RWPE2 (cell line): ENCODE measurements at places on chromosomes 6 and 20.

GRCh38 chr20:64228751-64229506, 26.6 kb upstream of the PCMTD2 start:
- H3K4me3 ChIP-seq: no peak overlapping the region
- H3K27me3 ChIP-seq: no peaks in the 10 kb centered on the region
- H3K4me1 ChIP-seq: peaks cover 8% of the 10 kb centered on the region
- peak; percentile 80 for DNase-seq
- H3K27ac ChIP-seq: no peak overlapping the region
- H3K36me3 ChIP-seq: no peaks in the 10 kb centered on the region

GRCh38 chr20:41234041-41234440, 83.5 kb downstream of the ZHX3 start:
- H3K36me3 ChIP-seq: peaks cover 4% of the 10 kb centered on the region; the same call in 1 of the 2 replicates
- no peak for DNase-seq
- H3K4me3 ChIP-seq: no peak overlapping the region
- no peaks in the 10 kb centered on the region for H3K27me3 ChIP-seq

DNA sequence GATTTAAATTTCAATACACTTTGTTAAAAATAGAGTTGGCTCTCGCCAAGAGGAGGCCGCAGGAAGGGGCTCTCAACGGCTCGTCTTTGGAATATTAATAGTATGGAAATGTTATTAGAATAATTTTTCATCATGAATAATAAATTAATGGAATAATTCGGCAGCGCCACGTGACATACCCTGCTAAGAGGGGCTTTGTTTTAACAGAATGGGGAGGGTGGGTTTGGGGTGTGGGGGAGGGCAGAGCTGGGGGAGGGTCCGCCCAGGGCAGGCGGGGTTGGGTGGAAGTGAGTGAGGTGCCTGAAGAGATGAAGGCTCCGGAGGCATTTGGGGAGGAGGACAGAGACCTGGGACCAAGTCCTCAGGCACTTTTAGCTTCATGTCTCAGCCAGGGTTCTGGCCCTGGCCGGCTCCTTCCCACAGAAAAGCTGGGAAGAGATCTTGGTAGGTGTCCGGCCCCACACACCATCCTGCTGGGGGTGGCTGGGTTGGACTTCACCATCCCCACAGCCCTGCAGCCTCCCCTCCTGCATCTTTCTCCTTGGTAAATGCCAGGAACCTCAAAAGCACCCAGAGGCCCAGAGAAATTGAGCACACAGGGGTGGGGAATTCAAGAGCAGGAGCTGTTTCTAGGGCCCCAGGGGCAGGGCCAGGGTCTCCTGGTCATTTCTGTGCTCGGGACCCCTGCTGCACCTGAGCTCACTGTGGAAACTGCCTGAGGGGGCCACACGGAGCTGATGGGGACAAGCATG, 93.6 kb upstream of the BHLHE23 start:
- H3K27me3 ChIP-seq: peaks cover 25% of the 10 kb centered on the region
- peak; percentile 77 for DNase-seq
- H3K4me3 ChIP-seq: no peak overlapping the region
- no peaks in the 10 kb centered on the region for H3K36me3 ChIP-seq
- H3K4me1 ChIP-seq: no peaks in the 10 kb centered on the region
- H3K27ac ChIP-seq: no peak overlapping the region

- no peaks in the 10 kb centered on the region for H3K4me1 ChIP-seq
- H3K36me3 ChIP-seq: no peaks in the 10 kb centered on the region
- no peak within 1 kb of the TSS for H3K27ac ChIP-seq
- H3K4me3 ChIP-seq: peak within 1 kb of the TSS; percentile 23
Measured at GRCh38 chr6:39791850-39792539, at the start of gene DAAM2. DAAM2 (plus strand) TSS chr6:39792376; CDS start chr6:39856303, 63,927 bp downstream.

- H3K4me1 ChIP-seq: no peaks in the 10 kb centered on the region
- no peak overlapping the region for H3K4me3 ChIP-seq
- H3K27me3 ChIP-seq: no peaks in the 10 kb centered on the region
Measured at GRCh38 chr6:165952514-165952913, 215.1 kb downstream of the TBXT start.

DNA sequence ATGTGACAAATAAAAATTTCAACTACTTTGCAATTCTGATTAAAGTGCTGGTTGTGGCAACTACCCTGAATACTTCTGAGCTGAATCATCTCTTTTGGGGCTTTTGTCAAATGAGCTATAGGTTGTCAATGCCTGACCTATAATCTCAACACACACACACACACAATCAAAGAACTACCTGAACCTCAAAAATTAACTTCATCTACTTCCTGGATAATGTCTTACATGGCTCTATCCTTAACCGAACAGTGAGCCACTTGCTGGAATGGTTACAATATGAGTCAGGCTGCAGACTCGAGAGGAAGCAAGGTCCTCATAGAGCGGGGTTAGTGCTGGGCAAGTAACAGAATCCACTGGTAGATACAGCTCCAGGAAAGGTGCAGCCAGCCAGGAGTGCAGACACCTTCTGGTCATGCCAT, 70.6 kb upstream of the DST start:
- H3K36me3 ChIP-seq: no peaks in the 10 kb centered on the region
- peak; percentile 67 for DNase-seq
- no peak overlapping the region for H3K4me3 ChIP-seq
- no peaks in the 10 kb centered on the region for H3K27me3 ChIP-seq

DNA sequence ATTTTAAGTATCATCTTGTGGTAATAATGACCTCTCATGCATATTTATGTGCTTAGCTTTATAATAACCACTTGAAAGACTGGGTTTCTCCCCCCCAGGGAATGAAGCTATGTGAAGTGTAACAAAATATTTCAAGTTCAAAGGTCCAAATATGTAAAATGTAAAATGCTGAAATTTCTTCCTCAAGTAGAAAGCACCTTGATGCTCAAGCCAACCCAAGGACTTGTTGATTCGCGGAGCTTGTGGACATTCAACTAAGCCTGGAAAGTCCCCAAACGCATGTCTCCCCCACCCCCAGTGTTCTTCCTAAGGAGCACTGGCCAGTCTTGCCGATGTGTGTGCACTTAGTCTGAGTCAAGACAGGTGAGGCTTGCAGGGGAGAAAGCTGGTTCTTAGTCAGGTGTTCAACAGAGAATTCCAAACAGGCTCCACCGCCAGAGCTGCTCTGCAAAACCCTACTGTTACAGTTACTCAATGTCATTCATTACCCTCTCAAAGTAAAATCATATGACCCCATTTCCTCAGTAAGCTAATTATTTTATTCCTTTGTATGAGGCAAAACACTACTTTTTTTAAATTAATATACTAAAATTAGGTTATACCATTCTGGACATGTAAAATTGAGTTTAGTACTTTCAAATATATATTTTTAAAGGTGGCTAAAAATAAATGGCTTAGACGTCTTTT, 46.9 kb upstream of the QKI start:
- H3K27ac ChIP-seq: no peak overlapping the region
- no peaks in the 10 kb centered on the region for H3K27me3 ChIP-seq
- no peak overlapping the region for H3K4me3 ChIP-seq
- no peak for DNase-seq
- no peaks in the 10 kb centered on the region for H3K36me3 ChIP-seq
- no peaks in the 10 kb centered on the region for H3K4me1 ChIP-seq

DNA sequence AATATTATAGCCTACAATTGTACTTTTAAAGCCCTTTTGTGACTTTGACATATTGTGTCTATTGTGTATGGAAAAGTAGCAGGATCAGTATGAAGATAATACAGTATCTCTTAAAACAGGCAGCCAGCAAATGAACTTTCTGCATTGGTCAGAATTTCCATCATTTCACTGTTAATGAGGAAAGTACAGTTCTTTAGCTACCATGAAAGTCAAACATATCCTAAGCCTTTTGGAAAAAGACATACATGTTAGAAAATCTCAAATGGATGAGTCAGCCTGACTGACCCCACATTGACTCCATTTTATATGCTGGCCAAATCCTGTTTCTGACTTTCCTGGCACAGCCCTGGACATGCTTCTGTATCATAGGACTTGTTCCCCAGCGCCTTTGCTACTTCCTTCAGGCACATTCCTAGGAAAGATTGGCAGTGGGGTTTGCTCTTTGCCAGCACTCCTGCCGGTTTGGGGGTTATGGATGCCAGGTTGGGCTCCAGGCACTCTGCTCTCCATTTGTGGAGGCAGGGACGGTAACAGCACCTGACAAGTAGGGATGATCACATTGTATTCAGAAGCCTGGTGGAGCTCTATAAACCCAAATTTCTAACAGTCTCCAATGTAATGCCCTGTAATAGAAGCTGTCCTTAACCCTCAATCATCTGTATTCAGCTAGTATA, 43.7 kb downstream of the TOP1 start:
- peak; percentile 89 for DNase-seq
- no peaks in the 10 kb centered on the region for H3K27me3 ChIP-seq
- H3K4me3 ChIP-seq: no peak overlapping the region
- H3K4me1 ChIP-seq: peaks cover 67% of the 10 kb centered on the region

GRCh38 chr6:43503443-43503842, 6.7 kb downstream of the LRRC73 start:
- H3K27ac ChIP-seq: no peak overlapping the region
- no peaks in the 10 kb centered on the region for H3K4me1 ChIP-seq
- H3K27me3 ChIP-seq: no peaks in the 10 kb centered on the region
- H3K36me3 ChIP-seq: peaks cover 41% of the 10 kb centered on the region
- no peak for DNase-seq
- no peak overlapping the region for H3K4me3 ChIP-seq

DNA sequence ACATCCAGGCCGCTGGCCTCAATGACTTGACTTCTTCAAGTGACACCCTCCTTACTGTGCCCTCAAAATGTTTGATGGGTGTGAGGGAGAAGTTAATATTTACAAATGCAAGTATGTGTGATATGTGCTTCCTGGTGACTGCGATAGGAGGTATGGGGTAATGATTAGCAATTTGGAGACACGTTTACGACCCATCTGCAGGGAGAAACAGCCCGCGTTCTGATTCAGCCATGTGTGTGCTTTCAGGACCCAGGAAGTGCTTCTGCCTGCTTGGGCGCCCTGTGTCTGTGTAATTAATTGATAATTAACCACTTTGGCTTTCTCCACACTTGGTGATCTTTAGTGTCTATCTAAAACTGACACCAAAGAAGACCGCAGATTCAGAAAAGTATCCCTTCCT, 25.0 kb downstream of the SIRPA start:
- H3K27me3 ChIP-seq: no peaks in the 10 kb centered on the region
- H3K27ac ChIP-seq: no peak overlapping the region
- DNase-seq: no peak
- H3K4me1 ChIP-seq: no peaks in the 10 kb centered on the region
- H3K4me3 ChIP-seq: no peak overlapping the region

DNA sequence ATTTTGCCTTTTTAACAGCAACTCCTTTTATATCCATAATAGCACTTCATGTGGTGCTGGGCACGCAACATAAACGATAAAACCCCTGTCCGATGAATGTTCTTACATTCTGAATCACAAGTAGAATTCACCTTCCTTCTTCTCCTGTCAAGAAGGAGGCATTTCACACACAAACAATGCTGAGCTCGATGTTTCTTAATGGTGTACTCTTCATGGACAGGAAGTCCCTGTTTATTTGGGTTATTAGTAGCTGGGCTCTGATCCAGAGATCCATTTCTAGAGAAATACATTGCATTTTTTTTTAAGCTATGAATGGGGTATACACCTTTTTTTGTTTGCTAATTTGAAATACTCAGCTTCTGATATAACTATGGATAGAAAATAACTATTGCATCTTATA, 82.4 kb downstream of the PPP1R3G start:
- H3K27ac ChIP-seq: no peak overlapping the region
- H3K36me3 ChIP-seq: no peaks in the 10 kb centered on the region
- no peak for DNase-seq

GRCh38 chr6:77178821-77179220, 284.5 kb downstream of the HTR1B start:
- no peak overlapping the region for H3K27ac ChIP-seq
- no peak overlapping the region for H3K4me3 ChIP-seq
- no peaks in the 10 kb centered on the region for H3K4me1 ChIP-seq
- DNase-seq: no peak
- no peaks in the 10 kb centered on the region for H3K27me3 ChIP-seq

- peaks cover 10% of the 10 kb centered on the region for H3K4me1 ChIP-seq
- H3K27me3 ChIP-seq: no peaks in the 10 kb centered on the region
- peak within 1 kb of the TSS; percentile 76 for H3K27ac ChIP-seq
- peaks cover 33% of the 10 kb centered on the region for H3K36me3 ChIP-seq
- H3K4me3 ChIP-seq: peak within 1 kb of the TSS; percentile 63
Measured at GRCh38 chr6:75243333-75244062, at the start of gene COX7A2. COX7A2 (minus strand) TSS chr6:75243801; CDS start chr6:75243734, 67 bp downstream.

GRCh38 chr20:36225666-36226065, 10.6 kb upstream of the AAR2 start:
- H3K27me3 ChIP-seq: no peaks in the 10 kb centered on the region
- no peak overlapping the region for H3K27ac ChIP-seq
- H3K4me3 ChIP-seq: no peak overlapping the region
- H3K36me3 ChIP-seq: no peaks in the 10 kb centered on the region

- DNase-seq: peak; percentile 46
- no peaks in the 10 kb centered on the region for H3K36me3 ChIP-seq
- no peak overlapping the region for H3K4me3 ChIP-seq
- H3K27me3 ChIP-seq: no peaks in the 10 kb centered on the region
Measured at GRCh38 chr20:23301436-23302050, 49.0 kb upstream of the NXT1 start.

GRCh38 chr20:24693466-24694156, 224.2 kb downstream of the SYNDIG1 start:
- no peaks in the 10 kb centered on the region for H3K4me1 ChIP-seq
- H3K27ac ChIP-seq: no peak overlapping the region
- no peak overlapping the region for H3K4me3 ChIP-seq
- no peaks in the 10 kb centered on the region for H3K36me3 ChIP-seq
- peaks cover 3% of the 10 kb centered on the region for H3K27me3 ChIP-seq

- no peaks in the 10 kb centered on the region for H3K27me3 ChIP-seq
- peaks cover 12% of the 10 kb centered on the region for H3K4me1 ChIP-seq
- H3K27ac ChIP-seq: no peak overlapping the region
- peak; percentile 92 for DNase-seq
Measured at GRCh38 chr6:34484899-34485298, 19.0 kb downstream of the PACSIN1 start.

GRCh38 chr6:93222071-93222851, 197.1 kb downstream of the EPHA7 start:
- no peak overlapping the region for H3K4me3 ChIP-seq
- peaks cover under 1% of the 10 kb centered on the region for H3K27me3 ChIP-seq
- DNase-seq: no peak
- H3K4me1 ChIP-seq: no peaks in the 10 kb centered on the region
- H3K27ac ChIP-seq: no peak overlapping the region
- H3K36me3 ChIP-seq: no peaks in the 10 kb centered on the region

GRCh38 chr6:168452685-168453377, 11.8 kb downstream of the SMOC2 start:
- H3K4me3 ChIP-seq: no peak overlapping the region
- H3K27me3 ChIP-seq: peaks cover 44% of the 10 kb centered on the region
- no peak for DNase-seq
- no peaks in the 10 kb centered on the region for H3K36me3 ChIP-seq

GRCh38 chr20:23350904-23351838, 580 bp downstream of the NXT1 start:
- peak overlapping the region; percentile 87 for H3K4me3 ChIP-seq
- peak overlapping the region; percentile 91 for H3K27ac ChIP-seq
- peaks cover 23% of the 10 kb centered on the region for H3K36me3 ChIP-seq

DNA sequence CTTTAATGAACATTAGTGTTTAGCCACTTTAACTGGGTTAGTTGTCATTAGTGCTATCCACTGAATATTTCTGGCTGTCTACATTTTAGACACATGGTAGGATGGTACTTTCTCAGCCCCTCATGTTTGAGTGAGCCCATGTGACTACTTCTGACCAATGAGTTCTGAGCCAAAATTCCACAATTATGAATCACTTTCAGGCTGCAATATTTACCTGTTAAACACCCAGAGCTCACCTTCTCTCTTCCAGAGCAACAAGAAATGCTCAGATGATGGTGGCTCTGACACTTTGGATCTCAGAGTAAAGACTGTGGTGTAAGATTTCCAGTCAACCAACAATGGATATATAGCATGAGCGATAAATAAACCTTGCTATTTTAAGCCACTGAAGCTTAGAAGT, 24.8 kb downstream of the SPACA1 start:
- H3K36me3 ChIP-seq: no peaks in the 10 kb centered on the region
- no peak for DNase-seq
- H3K4me3 ChIP-seq: no peak overlapping the region
- H3K27me3 ChIP-seq: no peaks in the 10 kb centered on the region
- H3K27ac ChIP-seq: no peak overlapping the region
